ENCODE measurements at places on chromosomes 5 and 9.

DNA sequence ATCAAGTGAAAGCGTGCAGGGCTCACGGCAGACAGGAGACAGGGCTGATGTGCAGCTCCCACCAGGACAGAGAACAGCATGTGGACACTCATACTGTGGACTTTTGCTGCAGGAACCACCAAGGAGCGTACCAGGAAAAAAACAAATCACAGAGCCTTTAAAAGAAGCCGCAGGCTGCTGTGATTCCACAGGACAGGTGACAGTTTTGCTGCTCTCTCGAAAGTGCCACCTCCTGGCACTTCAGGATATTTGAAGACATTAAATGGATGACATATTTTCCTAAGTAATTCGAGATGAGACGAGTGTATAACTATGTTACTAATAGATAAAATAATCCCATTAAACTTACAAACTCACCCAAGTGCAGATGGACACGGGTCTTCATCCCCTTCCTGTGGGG lies 29.3 kb downstream of the ZDHHC11 start:
- no peak for DNase-seq

DNA sequence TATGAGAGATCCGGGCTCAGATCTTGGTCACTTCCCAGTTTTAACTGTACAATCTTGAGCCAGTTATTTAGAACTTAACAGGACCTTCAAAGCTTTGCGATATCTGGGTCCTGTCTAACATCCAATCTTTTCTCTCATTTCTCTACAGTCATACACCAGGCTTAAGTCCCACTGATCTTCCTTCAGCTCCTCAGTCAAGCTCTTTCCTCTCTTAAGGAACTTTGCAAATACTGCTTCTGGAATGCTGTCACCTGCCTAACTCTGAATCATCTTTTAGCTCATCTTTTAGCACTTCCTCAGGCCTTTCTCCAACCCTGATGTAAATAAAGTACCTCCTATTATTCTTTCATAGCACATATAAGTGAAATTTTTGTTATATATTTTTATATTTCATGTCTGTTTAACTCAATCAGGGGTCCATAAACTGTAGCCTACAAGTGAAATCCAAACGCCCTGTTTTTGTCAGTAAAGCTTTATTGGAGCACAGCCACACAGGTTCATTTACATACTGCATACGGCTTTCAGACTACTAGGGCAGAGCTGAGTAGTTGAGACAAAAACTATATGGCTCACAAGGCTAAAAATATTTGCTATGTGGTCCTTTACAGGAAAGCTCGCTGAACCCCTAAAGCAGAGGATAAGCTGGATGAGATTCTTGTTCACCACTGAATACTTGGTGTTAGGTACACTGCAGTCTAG lies 63.5 kb downstream of the MEF2C start:
- DNase-seq = no peak

DNA sequence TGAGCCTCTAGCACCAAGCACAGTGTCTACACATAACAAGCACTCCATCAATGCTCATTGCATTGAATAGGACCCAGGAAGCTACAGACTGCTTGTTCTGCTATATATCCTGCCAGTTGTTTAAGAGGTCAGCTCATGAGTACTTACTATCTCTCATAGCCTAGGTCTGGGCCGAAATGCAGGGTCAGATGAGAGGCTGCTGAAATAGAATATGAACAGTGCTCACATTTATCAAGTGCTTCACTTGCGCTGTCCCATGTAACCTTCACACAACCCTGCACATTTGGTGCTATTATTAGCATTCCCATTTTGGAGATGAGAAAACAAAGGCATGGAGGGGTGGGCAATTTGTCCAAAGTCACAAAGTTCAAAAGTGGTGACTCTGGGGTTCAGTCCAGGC lies 153.6 kb downstream of the FGF18 start:
- no peak for DNase-seq

DNA sequence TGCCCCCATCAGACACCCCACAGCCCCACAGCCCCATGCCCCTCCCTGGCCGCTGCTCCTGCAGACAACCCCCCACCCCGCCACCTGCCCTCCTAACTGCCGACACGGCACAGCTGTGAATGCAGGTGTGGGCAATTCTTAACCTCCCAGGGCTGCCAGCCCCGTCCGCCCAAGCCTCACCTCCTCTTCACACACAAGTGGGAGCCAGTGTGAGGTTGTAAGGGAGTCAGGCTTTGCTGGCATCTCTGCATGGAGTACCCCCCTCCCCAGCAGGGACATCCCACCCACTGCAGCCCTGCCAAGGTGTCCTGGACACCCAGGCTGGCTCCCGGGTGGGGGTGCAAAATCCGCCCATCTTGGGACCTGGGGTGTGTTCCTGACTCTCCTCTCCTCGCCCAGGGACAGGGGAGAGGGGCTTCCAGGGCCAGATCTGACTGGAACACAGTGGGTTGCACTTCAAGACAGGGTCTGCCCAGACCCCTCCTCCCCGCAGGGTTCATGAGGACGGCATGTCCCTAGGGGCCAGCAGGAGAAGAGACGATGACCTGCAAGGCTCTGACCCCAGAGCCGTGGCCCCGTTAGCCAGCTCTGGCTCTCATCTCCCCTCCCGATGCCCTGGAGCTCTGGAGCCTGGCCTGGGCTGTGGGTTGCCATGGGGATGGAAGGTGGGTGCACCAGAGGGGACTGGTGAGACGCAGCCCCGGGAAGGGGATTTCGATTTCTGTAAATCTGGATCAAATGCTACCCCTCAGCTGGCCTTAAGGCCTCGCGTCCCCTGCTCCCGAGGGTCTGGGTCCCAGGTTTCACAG lies 34.4 kb downstream of the SARDH start:
- DNase-seq = no peak

GRCh38 chr5:161399996-161400562 lies 146.4 kb downstream of the GABRB2 start:
- DNase-seq = no peak

GRCh38 chr5:134255418-134256150 lies 29.7 kb upstream of the PPP2CA start:
- DNase-seq = no peak

DNA sequence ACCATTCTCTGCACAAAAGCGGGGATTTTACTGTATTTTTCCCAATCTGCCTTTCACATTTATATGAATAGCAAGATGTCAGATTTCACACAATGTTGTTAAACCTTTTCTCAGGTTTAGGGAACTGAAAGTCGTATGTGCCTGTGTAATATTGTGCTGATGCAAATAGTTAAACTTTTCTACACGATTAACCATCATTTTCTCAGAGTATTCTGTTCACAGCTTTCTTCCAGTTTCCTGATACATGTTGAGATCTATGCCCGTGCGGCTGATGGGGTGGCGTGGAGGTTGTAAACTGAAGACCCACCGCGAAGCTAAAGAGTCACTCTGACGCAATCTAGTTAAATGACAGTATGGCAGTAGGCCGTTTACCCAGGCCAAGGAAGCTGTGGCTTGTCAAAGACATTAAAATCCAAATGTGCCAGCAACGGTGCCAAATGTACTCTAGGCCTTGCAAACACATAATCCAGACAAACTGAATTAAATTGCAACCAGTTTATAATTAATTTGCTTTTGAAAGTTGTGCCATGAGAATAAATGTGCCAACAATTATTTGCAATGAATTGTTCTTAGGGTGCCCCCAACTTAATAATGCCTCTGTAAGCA lies 145.7 kb downstream of the EBF1 start:
- no peak for DNase-seq

DNA sequence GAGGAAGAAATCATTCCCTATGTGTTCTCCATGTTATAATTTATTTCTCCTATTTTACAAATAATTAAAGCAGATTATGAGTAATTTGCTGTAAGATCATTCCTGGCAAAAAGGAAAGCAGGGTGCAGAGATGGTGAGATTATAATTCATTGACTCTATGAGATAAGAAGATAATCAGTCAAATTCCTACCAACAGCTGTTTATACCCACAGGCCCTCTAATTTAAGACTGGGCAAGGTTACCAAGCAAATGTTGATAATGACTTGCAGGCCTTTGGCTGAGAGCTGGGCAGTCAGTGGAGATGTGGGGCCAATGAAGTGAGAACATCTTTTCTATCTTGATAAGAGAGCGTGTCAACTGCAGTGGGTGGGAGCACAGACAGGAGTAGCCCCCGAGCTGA lies 222.7 kb downstream of the ICE1 start:
- no peak for DNase-seq

- DNase-seq = no peak
These were observed 290.9 kb upstream of the ANKRD55 start for GRCh38 chr5:56523790-56524575.

GRCh38 chr5:95853490-95853889 lies 31.0 kb upstream of the GLRX start:
- no peak for DNase-seq

DNA sequence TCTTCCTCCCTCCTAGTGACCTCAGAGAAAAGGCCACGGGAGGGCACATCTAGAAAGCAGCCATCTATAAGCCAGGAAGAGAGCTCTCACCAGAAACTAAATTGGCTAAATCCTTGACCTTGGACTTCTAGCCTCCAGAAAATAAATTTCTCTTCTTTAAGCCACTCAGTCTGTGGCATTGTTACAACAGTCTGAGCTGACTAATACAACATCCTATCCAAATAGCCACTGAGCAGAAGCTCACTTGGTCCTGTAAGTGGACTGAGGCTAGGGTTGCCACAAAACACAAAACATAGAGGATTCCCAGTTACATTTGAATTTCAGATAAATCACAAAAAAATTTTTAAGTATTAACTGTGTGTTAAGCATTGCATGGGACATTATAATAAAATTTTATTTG lies 383.4 kb downstream of the MLLT3 start:
- DNase-seq = no peak

GRCh38 chr9:105259731-105260612 lies 15.5 kb downstream of the SLC44A1 start:
- DNase-seq = no peak

DNA sequence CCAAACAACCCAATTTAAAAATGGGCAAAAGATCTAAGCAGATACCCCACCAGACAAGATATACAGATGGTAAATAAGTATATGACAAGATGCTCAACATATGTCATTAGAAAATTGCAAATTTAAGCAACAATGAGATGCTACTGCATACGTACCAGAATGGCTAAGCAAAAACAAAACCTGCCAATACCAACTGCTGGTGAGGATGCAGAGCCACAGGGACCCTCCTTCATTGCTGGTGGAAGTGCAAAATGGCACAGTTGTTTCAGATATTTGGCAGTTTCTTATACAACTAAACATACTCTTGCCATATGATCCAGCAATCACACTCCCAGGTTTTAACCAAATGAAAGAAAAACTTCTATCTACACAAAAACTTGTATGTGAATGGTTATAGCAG lies 178.9 kb downstream of the BARX1 start:
- no peak for DNase-seq

DNA sequence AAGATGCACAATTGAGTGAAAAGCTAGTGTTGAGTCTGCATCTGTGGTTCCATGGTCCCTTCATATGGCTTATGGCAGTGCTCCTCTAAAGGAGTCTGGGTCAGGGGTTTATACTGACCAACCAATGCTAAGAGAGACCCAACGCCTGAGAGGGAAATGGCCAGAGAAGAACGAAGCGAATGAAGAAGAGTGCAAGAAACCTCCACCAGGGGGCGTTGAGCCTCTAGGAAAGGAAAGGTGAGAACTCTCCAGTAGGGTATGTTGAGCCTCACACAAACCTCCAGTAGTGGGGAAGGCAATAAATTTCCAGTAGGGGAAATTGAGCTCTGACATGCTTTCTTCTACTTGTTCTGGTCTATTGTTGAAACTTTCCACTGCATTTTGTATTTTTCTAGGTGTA lies 470.6 kb downstream of the PRDM9 start:
- no peak for DNase-seq

All from hippocampal formation (tissue), 2 donors.